ENCODE measurements at places on chromosomes 11 and 22.

DNA sequence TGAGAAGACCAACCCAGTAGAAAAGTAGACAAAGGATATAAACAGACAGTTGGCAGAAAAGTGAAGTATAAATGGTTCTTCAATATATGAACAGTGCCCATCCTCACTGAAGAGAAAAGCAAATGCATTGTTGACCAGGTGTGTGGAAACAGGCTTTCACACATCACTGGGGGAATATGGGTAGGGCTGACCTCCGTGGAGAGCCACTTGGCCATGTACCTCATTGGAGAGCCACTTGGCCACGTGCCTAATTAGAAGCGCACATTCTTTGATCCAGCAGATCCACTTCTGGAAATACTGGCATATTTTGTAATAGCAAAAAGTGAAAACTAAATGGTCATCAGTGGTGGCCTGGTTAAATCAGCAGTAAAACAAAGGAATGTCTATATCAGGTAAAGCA is 43.2 kb downstream of the PPP6R3 start:
- DNase-seq = no peak

GRCh38 chr22:26229910-26230309 is 60.6 kb downstream of the SEZ6L start:
- no peak for DNase-seq

DNA sequence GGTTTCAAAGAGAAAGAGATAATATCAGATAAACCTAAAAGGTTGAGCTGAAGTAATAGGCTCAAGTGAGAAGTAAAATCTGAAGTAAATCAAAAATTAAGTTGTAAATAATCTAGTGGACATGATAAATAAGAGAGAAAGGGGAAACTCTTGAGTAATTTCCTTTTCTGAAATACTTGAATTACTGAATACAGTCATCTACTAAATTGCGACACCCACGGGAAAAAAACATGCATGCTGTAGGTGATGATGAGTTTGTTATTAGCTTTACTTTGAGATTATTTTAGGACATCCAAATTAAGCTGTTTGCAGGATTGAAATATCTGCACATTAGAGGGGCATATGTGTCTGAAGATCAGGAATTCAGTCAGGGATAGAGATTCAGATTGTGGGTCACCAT is 50.0 kb upstream of the CARD18 start:
- no peak for DNase-seq

DNA sequence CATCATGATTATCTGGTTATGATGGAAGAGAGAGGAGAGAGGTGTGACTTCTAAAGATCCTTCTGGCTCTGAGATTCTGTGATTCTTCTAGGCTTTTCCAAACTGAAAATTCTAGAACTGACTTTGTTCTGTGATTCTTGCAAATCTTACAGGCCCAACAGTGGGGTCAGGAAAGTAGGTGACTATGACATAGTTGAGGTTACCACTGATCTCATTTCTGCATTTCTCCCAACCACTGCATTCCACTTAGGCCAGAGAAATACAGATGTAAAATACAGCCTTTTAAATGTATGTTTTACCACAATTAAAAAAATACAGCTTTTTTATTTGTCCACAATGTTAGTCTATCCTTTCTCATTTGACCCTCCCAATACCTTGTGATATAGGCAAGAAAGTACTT is 83.7 kb downstream of the STIM1 start:
- no peak for DNase-seq

- DNase-seq = no peak
Measured at GRCh38 chr11:2724653-2725367, 25.0 kb upstream of the KCNQ1OT1 start.

- no peak for DNase-seq
Measured at GRCh38 chr11:68461575-68461917, 994 bp downstream of the PPP6R3 start.

Data from esophagus muscularis mucosa (tissue), 4 donors.